ENCODE measurements at places on chromosomes 16 and 17.

DNA sequence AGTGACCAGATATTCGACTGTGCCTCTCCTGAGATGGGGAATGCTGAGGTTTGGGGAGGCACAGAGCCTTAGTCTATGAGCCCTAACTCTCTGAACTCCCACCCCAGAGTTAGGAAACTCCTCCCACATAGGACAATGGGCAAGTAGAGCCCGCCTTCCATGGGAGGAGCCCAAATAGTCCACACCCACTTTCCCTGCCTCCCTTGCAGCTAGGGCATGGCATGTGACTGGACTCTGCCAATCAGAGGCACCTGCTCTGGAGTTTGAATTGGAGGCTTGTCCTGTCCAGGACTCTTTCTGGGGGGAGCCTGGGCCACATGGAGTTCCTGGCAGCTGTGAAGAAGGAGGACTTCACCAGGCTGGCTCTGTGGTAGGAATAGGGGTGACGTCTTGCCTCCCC is 48.4 kb downstream of the SOCS1 start:
- no peak for DNase-seq

DNA sequence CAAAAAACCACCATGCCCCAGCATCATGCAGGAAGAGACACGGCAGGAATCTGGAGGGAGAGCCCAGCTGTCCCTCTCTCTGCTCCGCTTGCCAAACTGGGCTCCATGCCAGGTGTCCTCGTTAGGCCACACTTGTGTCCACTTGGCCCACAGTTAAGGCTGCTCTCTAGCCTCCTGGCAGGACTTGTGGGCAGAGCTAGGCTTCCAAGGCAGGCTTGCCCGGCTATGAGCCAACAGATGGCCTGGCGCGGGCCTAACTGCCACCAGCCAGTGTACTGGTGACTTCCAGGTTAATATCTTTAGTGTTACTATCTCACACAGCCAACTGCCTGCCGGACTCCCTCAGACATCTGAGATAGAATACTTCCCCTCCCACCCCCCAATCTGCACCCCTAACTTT is 10.6 kb downstream of the ATP6V0D1 start:
- DNase-seq = no peak

GRCh38 chr16:79128706-79129105 is 471.8 kb downstream of the MAF start:
- no peak for DNase-seq

DNA sequence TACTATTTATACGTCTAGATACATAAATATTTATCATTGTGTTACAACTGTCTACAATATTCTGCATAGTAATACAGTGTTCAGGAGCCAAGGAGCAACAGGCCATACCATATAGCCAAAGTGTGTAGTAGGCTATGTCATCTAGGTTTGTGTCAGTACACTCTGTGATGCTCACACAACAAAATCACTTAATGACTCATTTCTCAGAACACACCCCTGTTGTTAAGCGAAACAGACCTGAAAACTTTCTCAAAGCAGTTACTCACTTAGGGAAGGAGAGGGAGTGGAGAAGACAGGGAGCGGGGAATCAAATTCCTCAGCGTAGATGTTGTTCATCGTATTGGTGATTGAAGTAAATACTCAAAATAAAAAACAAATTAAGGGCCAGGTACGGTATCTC is 269.5 kb downstream of the STX8 start:
- no peak for DNase-seq

- DNase-seq = no peak
Measured at GRCh38 chr17:42098730-42099399, 592 bp upstream of the ZNF385C start.

DNA sequence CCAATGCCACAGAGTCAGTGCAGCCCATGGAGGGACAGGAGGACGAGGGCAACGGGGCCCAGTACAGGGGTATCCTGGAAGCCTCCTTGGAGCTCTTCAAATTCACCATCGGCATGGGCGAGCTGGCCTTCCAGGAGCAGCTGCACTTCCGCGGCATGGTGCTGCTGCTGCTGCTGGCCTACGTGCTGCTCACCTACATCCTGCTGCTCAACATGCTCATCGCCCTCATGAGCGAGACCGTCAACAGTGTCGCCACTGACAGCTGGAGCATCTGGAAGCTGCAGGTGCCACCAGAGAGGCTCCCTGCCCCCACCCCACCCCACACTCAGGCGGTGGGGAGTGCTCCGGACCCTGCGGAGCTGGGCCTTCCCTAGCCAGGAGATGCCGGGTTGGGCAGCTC is 16.6 kb downstream of the TRPV2 start:
- DNase-seq = no peak

GRCh38 chr16:67271446-67271845 is 7.9 kb upstream of the PLEKHG4 start:
- no peak for DNase-seq

DNA sequence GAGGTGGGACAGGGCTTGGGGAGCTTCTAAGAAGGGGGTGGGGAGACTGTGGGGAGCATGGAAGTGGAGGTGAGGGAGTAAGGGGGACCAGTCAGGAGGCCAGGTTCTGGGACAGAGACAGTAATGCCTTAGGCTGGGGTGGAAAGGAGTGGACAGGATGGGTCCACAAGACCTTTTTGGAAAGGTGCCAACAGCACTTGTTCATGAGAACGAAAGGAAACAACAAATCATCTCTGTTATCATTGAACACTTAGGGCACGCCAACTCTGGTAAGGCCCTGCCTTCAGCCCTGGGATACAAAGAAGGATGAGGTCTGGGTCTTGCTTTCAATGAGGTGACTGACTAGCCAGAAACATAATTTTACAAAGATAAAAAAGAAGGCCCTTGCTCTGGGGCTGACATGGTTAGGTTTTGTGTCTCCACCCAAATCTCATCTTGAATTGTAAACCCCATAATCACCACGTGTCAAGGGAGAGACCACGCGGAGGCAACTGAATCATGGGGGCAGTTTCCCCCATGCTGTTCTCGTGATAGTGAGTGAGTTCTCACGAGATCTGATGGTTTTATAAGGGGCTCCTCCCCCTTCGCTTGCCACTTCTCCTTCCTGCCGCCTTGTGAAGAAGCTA is 113.8 kb downstream of the SLC39A11 start:
- DNase-seq = no peak

Data from stimulated activated CD4-positive, alpha-beta T cell treated with anti-CD3 and anti-CD28 coated beads, Interleukin-1b, Interleukin-23, amount 100 ng/mL, for 48 hours (primary cell).